Activated CD4-positive, alpha-beta T cell treated with anti-CD3 and anti-CD28 coated beads, Interleukin-2, amount 50 U/mL, for 4 hours (primary cell): ENCODE measurements at places on chromosomes 11 and 22.

GRCh38 chr11:125797641-125798040, 9.7 kb downstream of the PATE3 start:
- no peak for DNase-seq

- no peak for DNase-seq
These were observed 1.1 kb upstream of the DENND5A start for GRCh38 chr11:9266132-9266736.

- DNase-seq = peak; percentile 16
These were observed 23.9 kb upstream of the TCF20 start for GRCh38 chr22:42294034-42294985.

GRCh38 chr22:44686873-44687600, 15.0 kb upstream of the PRR5 start:
- DNase-seq = no peak

DNA sequence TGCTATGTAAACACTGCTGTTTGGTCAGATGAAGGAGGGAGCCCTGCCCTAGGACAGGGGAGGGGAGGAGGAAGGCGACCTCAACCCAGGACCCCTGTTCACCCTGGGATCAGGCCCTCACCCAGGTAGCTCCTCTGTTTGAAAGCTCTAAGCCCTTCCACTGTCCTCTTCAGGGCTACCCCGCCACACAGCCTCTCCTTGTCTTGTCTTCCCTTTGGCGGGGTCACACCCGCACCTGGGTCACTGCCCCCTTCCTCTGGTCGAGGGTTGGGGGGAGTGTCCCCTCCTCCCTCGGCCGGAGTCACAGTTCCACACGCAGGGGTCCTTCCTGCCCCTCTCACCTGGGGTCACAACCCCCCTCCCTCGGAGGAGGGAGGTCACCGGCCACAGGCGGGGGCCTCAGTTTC, 463 bp upstream of the PTPMT1 start:
- no peak for DNase-seq

DNA sequence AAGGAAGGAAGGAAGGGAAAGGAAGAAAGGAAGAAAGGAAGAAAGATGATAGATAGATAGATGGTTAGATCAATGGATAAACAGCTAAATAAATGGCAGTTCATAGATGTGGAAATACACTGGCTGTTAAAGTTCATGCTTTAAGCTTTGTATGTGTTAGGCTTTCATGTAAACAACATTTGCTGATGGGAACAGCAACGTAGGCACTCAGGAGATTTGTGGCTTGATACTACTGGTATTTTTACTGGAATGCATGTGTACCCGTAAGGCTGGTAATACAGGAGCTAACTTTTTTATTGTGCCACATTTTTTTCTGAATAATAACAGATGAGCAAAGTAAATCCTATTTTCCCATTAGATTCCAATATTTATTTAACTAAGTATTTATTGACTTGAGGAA, 85.6 kb downstream of the NCAM1 start:
- DNase-seq = no peak

DNA sequence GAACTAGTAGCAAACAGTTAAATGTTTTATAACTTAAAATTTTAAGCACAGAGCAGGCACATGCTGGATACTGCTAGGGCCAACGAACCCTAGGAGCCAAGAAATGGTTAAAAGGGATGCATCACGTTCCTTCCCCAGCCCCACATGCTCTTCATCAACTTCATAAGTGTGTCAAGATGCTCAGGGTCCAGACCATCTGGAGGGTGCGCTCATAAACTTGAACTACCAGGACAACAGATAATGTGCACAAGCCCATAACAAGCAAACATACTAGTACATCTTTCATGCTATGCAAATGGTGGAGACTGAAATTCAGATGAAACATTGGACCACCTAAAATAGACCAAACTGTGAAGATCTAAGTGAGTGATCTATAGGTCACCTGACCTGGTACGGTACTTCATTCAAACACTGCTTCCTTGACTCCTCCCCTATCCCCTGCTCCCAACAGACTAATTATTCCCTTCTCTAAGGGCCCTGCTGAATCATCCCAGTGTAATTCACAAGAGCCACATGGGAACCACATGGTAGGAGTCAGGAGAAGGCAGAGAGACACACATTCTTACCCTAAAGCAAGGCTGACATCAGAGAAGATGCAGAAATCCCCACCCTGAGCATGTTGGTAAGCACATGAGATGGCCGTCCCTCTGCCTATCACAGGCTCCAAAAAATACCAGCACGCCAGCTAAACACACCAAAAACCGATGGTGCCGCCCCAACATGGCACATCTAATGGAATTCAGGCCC, 83.9 kb downstream of the ETS1 start:
- no peak for DNase-seq

GRCh38 chr22:49587987-49588386, 239.7 kb downstream of the BRD1 start:
- DNase-seq = no peak

- no peak for DNase-seq
These were observed 2.4 kb downstream of the FADS1 start for GRCh38 chr11:61814247-61814957.

DNA sequence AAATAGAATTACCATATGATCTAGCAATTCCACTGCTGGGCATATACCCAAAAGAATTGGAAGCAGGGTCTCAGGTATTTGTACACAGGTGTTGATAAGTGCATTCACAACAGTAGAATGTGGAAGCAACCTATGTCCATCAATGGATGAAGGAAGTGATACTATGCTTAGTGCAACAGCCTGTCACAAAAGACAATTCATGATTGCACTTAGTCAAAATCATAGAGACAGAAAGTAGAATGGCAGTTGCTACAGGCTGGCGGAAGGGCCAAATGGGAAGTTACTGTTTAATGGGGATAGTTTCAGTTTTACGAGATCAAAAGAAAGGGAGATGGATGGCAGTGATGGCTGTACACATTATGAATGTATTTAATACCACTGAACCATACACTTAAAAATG, 42.0 kb downstream of the SGSM3 start:
- no peak for DNase-seq
